ENCODE measurements at places on chromosomes 16 and 17. TPM values are rescaled to one million over a fixed set of nuclear protein-coding genes. Genes with fewer than 3 reads are reported as not detected.

TP53I13 gene
- total RNA-seq = 51.5 TPM

SHBG gene
- 0.33 TPM for total RNA-seq

CA7 gene
- not detected for total RNA-seq

KRT39 gene
- 0.33 TPM for total RNA-seq

All from fibroblast of lung (primary cell).